ENCODE measurements at places on chromosomes 4 and X.

DNA sequence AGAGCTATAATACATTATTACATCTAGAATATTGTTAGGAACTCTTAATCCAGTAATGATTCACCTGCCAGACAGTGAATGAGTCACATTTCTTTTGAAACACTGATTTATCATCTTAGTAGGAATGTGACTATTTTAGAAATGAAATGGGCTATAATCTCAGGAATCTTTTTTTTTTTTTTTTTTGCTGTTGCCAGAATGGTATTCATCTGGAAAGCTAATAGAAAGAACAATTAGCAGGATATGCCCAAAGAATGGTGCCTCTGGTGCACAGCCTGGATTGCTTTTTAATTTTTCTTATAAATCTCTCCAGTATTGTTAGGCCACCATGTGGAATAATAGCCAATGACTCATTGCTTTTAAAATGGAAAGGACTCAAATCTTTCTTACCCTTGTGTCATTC is 181.1 kb upstream of the SMIM31 start:
- no peak for DNase-seq

DNA sequence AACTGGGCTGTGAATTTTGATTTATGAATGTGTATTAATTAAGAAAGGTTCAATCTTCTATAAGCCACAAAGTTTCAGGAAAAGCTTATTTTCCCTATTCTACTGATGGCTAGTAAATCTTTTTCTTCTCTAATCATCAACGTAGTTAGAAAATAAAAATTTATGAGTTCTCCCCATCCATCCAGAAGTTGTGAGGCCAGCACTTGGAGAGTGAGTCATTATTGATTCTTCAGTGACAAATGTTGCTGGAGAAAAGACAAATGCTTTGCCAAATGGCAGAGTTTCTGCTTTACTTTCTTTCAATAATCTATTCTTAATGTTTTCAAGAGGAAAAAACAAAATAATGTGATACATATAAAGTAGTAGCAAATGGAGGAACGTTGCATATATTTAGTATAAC is 11.3 kb upstream of the GRXCR1 start:
- DNase-seq = no peak

DNA sequence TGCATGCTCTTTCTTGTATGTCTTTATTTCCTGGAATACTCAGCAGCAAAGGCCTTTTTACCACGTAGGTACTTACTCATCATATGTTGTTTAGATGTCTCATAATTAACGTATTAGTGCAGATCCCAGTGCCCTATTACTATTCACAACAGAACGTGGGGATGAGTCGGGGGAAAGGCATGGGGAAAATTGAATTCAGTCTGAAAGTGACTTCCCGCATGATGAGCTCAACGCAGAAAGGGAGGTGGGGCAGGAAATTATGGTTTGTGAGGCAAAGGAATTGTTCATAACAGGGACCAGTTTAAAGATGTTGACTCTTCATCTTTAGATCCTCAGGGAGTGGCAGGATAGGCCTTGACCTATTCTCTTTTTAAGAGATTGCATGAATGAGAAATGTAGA is 2.0 kb upstream of the TMPRSS11D start:
- DNase-seq = no peak

GRCh38 chr4:46886711-46887110 is 22.3 kb downstream of the COX7B2 start:
- no peak for DNase-seq

DNA sequence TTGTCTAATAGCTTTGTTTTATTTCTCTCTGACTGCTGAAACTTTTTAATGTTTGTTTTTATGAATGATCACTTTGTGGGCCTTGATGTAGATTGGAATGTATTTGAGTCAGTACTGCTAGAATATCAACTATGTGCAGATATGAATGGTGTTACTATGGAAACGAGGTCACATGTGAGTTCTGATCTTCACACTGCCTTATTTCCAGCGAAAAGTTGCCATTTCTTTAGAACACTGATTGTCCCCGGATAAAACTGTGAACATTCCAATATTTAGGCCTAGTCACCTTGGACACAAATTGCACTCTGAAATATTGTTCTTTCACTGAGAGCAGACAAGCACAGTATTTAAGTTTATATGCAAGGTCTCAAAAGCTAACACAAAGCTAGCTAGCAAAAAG is 27.2 kb upstream of the MAGED1 start:
- no peak for DNase-seq

DNA sequence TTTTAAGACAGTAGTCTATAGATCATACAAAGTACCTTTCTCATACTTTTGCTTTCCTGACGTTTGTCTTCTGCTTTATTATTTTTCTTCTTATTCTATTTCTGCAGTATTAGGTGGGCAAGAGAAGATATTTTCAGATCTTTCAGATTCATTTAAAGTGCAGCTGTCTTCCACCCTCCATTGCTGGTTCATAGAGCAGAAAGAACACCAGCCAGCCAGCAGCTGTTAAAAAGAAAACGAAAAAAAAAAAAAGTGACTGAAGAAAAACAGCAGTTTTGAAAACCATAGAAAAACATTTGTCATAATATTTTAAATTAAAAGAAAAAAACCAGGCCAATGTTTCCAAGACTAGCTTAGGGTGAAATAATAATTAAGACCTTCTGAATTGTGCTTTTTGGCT is 42.9 kb downstream of the SMAD1 start:
- DNase-seq = no peak

DNA sequence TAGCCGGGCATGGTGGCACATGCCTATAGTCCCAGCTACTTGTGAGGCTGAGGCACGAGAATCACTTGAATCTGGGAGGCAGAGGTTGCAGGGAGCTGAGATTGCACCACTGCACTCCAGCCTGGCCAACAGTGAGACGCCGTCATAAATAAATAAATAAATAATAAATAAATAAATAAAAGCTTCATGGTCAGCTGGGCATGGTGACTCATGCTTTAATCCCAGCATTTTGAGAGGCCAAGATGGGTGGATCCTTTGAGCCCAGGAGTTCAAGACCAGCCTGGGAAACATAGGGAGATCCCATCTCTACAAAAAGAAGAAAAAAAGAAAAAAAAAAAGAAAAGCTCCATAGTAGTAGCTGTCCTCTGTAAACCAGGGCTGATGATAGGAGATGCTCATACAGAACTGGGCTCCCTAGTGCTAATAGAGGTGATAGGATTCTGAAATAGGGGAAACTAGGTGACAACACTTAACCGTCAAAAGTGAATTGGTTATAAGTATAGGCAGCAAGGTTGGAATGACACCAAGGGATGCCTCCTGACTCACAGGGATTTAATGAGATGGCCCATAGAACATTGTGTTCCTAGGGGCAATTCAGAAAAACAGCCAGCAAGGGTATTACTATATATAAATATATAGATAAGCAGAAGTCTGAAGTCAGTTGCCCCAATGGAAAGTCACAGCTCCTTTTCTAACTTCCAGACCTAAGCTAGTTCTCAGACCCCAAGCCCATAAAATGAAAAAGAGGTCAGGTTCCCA is 41.8 kb upstream of the ARHGEF6 start:
- no peak for DNase-seq

DNA sequence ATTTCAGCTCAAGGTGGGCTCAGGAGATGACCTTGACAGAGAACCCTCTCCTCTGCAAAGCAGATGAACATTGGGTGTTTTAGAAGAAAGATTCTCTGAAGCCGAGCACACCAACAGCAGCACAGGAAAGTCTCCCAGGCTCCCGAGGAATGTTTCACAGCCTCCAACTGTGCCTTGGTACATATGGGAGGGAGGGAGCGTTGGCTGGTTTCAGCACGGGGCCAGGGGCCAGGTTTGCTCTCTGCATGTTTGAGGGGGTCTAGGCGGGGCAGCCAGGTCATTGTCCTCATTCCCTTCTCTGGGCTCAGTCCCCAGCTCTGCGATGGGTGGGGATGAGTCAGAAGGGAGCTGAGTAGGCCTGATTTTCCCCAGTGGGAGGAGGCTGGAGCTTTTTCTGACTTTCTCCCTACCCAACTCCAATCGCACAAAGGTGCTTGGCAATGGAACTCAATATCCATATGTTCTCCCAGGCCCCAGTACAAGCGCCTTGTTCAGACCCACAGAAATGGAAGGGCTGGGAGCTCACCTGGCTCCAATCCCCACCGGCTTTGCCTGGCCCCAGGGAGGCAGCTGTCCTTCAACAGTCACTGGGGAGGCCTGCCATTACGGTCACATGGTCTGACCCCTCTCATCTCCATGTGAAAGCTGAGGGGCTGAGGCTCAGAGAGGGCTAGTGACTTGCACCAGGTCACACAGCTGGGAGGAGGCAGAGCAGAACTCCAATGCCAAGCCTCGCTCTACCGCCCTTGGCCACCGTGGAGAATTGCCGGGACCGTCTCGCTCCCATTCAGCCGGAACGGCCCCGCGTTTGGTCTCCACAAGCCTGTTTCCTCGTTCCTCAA is 108.4 kb upstream of the AFAP1 start:
- no peak for DNase-seq

- DNase-seq = no peak
These were observed 98.2 kb downstream of the PJA1 start for GRCh38 chrX:69066966-69067525.

DNA sequence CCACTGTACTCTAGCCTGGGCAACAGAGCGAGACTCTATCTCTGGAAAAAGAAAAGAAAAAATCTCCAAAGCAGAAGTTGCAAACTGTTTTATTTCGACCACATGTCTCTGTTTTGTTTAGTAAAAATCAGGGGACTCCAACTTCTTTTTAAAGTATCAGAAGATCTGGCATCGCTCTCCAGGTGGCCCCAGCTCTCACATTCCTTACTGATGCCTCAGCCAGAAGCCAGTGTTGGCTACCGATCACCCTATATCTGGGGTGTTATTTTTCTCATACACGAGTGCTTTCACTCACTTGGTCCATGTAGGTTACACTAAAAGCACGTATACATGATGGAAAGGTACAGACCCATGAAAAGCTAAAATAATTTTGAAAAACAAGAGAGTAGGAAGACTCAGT is 8.3 kb downstream of the MPP1 start:
- no peak for DNase-seq

DNA sequence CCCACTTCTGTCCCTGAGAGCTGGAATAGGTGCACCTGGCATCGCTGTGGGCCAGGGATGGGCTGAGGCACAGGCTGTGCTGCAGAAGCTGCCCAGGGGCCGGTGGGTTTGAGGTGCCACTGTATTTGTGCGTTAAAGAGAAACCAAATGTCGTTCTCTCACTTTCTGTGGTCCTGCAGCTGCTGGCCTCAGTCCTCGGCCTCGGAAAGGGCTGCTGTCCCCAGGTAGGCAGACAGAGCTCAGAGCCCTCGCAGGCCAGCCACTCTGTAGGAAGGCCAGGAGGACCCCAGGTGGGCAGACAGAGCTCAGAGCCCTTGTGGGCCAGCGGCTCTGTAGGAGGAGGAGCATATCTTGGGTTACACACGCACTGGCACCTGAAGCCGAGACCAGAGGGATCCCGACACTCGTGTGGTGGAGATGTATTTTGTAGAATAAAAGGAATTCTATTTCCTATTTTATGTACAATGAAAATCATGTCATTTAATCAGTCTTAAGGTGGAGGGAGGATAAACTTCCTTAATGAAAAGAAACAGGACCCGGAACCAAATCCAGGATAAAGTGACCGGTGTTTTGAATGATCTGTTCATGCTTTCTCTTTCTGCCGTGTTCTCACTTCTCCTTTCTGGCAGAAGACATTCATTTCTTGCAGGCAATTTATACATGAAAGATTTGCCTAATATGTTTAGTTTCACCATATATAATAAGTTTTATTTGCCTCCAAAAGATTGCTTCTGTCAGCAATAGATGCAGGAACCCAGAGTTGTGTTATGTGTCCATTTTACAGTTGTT is 54.4 kb upstream of the HGFAC start:
- DNase-seq = no peak

DNA sequence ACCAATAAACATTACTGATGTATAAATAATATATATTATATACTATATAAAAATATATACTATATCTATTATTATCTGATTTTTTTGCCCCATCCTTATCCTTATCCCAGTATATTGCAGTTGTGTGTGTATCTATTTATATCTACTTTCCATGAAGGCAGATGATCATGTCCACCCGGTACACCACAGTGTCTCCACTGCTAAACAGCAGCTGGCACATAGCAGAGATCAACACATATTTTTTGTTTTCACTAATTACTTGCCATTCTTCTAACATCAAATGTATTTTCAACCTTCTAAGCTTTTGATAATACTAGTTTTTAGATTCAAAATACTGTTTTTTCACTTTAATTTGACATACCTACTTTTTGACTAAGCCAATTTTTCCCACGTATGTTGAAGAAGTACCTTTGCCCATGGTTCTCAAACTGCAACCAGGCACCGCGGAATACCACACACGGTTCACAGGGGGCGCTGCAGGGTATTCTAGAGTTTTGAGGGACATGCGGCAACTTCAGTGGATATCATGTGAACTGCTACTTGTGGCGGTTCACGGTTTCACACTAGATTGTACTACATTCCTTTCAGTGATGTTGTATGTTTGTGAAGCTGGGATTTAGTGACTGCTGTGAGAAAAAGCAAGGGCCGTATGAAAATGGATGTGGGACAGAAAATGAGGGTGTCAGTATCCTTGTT is 182.5 kb upstream of the NPY2R start:
- DNase-seq = peak; percentile 42

DNA sequence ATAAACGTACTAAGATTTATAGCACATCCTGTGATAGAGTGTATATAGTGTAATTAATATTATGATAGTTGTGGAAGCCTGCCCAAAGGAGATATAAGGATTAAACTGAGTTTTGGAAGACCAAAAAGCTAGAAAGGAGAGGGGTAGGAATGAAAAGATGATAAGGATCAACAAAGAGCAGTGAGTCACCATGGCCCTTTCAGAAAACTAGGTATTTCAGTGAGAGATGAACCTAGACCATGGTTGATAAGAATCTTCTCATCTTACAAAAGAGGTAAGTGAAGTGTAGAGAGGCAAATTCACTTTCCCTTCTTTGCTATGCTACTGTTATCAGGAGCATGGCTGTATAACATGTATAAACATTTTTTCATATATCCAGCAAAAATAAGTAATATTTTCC is 133.8 kb upstream of the PLAC1 start:
- no peak for DNase-seq

DNA sequence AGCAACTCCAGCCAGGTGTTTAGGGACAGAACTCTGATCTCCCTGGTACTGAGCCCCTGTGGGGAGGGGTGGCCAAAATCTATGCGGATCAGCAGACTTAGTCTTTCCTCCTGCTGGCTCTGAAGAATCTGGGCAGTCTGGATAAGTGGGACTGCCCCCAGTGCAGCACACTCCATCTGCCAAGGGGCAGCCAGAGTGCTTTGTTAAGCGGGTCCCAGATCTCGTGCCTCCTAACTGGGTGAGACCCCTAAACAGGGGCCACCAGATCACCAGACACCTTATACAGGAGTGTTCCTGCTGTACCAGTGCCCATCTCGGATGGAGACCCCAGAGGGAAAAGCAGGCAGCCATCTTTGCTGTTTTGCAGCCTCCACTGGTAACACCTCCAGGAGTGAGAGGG is 81.5 kb upstream of the IL13RA2 start:
- no peak for DNase-seq

GRCh38 chr4:82047731-82048130 is 326.1 kb downstream of the HNRNPD start:
- no peak for DNase-seq
